ENCODE measurements at places on chromosomes 7 and 10.

- no peaks in the 10 kb centered on the region for H3K36me3 ChIP-seq
- 0 out of 2 replicates have a peak, but pooled peaks cover 4% of the 10 kb centered on the region for H3K4me1 ChIP-seq
- DNase-seq, result no peak
- no peak overlapping the region for H3K4me3 ChIP-seq
Observed at GRCh38 chr10:7937315-7937945, 117.1 kb upstream of the GATA3 start.

- no peaks in the 10 kb centered on the region for H3K27me3 ChIP-seq
- no peak overlapping the region for H3K27ac ChIP-seq
- H3K4me3 ChIP-seq, result no peak overlapping the region
- H3K4me1 ChIP-seq, result no peaks in the 10 kb centered on the region
Observed at GRCh38 chr7:126016722-126017121, 1087.1 kb upstream of the POT1 start.

DNA sequence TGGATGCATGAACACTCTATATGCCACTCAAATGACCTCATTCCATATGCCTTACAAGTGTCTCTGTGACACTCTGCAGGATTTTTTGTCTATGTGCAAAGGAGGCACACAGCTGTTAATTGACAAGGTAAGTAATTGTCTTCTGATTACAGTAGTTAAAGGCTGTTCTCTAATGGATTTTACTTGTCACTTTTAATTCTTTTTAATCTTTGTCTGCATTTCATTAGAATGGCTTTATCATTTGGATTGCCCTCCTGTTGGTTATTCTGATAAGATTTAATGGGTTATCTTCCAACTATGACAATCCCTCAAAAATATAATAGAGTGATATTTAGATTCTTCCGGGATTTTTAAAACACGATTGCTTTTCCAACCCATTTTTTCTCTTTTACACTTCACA lies 290.0 kb upstream of the TEX47 start:
- no peak for DNase-seq
- H3K27me3 ChIP-seq, result no peaks in the 10 kb centered on the region
- H3K27ac ChIP-seq, result no peak overlapping the region
- H3K4me1 ChIP-seq, result no peaks in the 10 kb centered on the region
- no peaks in the 10 kb centered on the region for H3K36me3 ChIP-seq

- H3K4me1 ChIP-seq, result peaks cover 10% of the 10 kb centered on the region
- H3K27ac ChIP-seq, result no peak overlapping the region
- DNase-seq, result no peak
- no peak overlapping the region for H3K4me3 ChIP-seq
Observed at GRCh38 chr10:79004311-79004710, 64.5 kb upstream of the ZMIZ1 start.

DNA sequence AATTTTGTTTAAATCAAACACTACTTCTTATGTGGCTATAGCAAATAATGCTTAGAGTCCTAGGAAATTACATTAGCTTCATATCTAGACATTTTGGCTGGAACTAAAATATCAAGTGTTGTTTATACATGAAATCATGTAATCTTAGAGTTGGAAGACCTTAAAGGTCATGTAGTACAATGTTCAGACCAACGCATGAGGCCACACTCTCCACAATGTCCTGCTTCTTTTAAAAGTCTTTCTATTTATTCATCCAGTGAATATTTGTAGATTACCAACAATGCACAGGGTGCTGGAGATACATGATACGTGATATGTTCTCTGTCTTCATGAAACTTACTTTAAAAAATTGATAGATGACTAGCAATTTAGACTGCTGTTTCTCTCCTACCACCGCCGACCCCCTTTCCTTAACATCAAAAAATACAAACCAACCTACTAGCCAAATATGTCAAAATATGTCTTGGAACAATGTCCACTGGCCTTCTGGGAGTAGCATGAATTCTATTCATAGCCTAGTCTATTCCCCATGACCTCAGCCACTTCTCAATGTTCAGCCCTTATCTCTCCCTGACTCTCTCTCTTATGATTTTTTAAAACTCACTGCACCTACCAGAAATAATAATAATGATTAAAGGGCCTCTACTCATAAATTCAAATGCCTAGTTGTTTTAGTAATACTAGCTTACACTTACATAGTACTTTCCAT lies 59.5 kb upstream of the CAV2 start:
- no peaks in the 10 kb centered on the region for H3K36me3 ChIP-seq
- H3K27ac ChIP-seq, result no peak overlapping the region
- no peak overlapping the region for H3K4me3 ChIP-seq
- H3K27me3 ChIP-seq, result no peaks in the 10 kb centered on the region
- DNase-seq, result peak; percentile 54
- peaks cover 25% of the 10 kb centered on the region for H3K4me1 ChIP-seq

- H3K27me3 ChIP-seq, result no peaks in the 10 kb centered on the region
- H3K27ac ChIP-seq, result no peak overlapping the region
- no peak overlapping the region for H3K4me3 ChIP-seq
- H3K4me1 ChIP-seq, result peaks cover 23% of the 10 kb centered on the region
- H3K36me3 ChIP-seq, result peaks cover 13% of the 10 kb centered on the region
Observed at GRCh38 chr7:35007768-35008167, 29.5 kb downstream of the DPY19L1 start.

GRCh38 chr7:92904244-92905131 lies 68.1 kb upstream of the CDK6 start:
- peaks cover 9% of the 10 kb centered on the region for H3K4me1 ChIP-seq
- H3K27ac ChIP-seq, result peak overlapping the region; percentile 57
- no peaks in the 10 kb centered on the region for H3K27me3 ChIP-seq

GRCh38 chr7:30459591-30460245 lies 18.9 kb downstream of the NOD1 start:
- H3K4me3 ChIP-seq, result no peak overlapping the region
- 0 out of 3 replicates have a peak, but pooled peaks cover 3% of the 10 kb centered on the region for H3K36me3 ChIP-seq

DNA sequence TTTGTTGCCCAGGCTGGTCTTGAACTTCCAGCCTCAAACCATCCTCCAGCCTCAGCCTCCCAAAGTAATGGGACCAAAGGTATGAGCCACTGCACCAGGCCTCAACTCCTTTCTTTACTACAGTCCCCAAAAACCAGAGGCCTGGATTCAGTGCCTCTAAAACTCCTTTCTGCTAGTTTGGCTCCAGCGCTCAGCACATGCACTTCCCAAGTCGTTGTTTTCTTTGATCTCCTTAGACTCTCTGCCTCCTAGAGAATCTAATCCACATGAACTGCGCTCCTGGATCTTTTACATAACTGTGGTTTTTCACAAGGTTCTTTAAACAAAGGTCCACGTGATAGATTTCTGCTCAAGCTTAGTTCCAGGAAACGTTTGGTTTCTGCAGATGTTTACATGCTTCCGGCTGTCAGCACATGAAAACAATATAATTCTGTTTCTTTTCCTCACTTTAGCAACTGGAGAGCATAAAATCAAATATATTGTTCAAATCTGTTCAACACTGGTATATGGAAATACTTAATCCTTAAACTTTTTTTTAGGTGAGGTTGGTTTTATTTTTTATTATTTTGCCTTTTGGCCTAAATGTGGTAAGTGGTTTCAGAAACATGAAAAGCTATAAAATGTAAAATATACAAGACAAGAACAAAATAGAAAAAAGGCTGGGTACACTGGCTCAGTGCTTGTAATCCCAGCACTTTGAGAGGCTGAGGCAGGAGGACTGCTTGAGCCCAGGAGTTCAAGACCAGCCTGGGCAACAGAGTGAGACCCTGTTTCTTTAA lies 270.5 kb upstream of the MKLN1 start:
- H3K36me3 ChIP-seq, result no peaks in the 10 kb centered on the region
- peaks cover 5% of the 10 kb centered on the region for H3K4me1 ChIP-seq
- no peak for DNase-seq
- no peaks in the 10 kb centered on the region for H3K27me3 ChIP-seq
- H3K4me3 ChIP-seq, result no peak overlapping the region

DNA sequence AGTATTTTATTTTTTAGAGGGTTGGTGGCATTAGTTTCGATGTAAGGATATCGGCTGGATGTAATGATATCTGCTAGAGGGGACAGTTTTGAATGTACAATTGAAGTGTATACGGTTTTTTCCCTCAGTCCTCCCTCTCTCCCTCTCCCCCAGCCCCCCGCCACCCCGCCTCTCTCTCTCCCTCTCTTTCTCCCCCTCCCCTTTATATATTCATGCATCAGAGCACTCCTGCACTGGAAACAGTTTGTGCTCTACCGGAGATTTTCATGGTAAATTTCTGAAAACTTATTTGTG lies 1.6 kb downstream of the GLCCI1 start:
- peaks cover 11% of the 10 kb centered on the region for H3K4me1 ChIP-seq
- H3K27ac ChIP-seq, result peak overlapping the region; percentile 57
- no peaks in the 10 kb centered on the region for H3K36me3 ChIP-seq
- no peak for DNase-seq

DNA sequence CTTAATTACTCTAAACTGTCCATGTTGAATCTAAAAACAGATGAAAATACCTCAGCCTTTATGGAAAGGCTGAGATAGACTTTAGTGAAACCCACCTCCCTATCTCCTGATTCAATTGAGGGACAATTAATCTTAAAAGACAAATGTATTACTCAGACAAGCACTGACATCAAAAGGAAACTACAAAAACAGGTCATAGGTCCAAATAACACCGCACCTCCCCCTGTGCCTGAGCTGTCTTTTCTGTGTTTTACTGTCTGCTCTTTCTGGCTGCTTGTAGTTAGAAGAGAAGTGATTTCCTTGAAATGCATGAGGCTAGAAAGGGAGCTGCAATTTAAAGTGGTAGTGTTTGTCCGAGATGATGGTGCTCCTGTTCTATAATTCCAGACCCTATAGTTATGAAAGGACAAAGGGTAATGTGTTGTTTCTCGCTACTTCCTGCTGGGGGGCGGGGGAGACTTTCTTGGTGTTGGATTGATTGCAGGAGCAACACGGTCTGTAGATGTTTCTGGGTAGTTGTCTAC lies 16.0 kb downstream of the AKR1C8 start:
- H3K27me3 ChIP-seq, result no peaks in the 10 kb centered on the region
- H3K4me1 ChIP-seq, result no peaks in the 10 kb centered on the region
- no peak for DNase-seq

- H3K27me3 ChIP-seq, result no peaks in the 10 kb centered on the region
- H3K4me3 ChIP-seq, result no peak overlapping the region
- H3K36me3 ChIP-seq, result no peaks in the 10 kb centered on the region
- DNase-seq, result no peak
- H3K27ac ChIP-seq, result no peak overlapping the region
Observed at GRCh38 chr10:59971915-59972314, 65.6 kb upstream of the CCDC6 start.

GRCh38 chr10:75246506-75246905 lies 10.7 kb upstream of the COMTD1 start:
- no peak overlapping the region for H3K4me3 ChIP-seq
- H3K27ac ChIP-seq, result no peak overlapping the region

- no peaks in the 10 kb centered on the region for H3K27me3 ChIP-seq
- no peak overlapping the region for H3K4me3 ChIP-seq
- DNase-seq, result no peak
- no peak overlapping the region for H3K27ac ChIP-seq
Observed at GRCh38 chr10:3140280-3140679, 32.3 kb downstream of the PITRM1 start.

DNA sequence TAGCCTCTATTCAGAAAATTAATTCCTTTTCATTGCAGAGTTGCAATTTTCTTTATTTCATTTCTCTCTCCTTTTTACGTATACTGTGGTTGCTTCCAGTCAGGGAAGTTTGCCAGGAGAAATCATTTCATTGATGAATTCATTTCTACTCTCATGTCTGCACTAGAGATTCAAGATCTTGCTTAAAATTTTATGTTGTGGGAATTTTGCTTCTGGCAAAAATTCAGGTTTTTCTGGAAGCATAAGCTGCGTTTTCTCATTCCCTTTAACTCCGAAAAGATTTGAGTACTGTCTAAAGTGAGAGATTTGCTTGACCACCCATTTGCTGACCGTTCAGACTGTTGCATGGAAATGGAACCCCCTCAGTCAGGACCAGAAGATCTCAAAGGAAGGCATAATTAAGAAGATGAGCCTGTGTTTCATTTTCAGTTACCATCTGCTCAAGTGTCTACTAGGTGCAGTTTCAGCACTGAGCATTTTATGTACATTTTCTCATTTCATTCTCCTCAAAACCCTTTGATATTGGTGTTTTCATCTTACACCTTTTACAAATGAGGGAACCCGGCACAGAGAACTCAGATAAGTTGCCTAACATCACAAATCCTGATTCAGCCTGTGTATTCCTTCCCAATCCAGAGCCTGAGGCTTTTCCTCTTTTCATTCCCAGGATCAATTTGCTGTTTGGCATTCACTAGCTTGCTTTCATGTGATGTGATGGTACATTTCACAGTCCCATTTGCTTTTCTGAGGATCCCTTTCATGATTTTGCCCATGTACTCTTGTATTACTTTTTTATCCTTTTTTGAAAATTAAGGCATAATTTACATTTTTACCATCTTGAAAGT lies 3.9 kb downstream of the PTPRZ1 start:
- H3K27ac ChIP-seq, result no peak overlapping the region
- H3K4me1 ChIP-seq, result no peaks in the 10 kb centered on the region
- H3K4me3 ChIP-seq, result no peak overlapping the region
- no peaks in the 10 kb centered on the region for H3K27me3 ChIP-seq
- H3K36me3 ChIP-seq, result no peaks in the 10 kb centered on the region

DNA sequence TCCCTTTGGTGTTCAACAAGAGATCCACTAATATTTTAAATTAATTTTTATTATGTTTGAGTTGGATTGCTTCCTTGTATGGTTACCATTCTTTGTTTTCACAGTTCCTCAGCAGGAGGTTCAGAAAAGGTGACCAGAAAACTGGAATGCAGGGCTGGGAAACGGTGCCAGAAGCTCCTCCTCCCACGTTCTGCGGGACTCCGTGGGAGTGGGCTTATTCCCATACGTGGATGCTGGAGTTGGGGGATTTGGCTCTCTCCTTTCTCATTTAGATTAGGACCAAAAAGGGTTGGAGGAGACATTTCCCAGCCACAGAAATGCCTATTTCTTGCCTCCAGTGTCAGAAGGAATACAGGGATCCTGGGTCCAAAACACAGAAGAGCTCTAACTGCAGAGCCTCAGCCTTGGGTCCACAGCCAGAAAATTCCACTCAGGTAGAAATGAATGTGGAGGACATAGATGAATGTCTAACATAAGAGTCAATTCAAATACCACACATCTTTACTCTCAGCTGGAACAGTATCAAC lies 56.0 kb downstream of the SORBS1 start:
- H3K36me3 ChIP-seq, result no peaks in the 10 kb centered on the region
- no peaks in the 10 kb centered on the region for H3K27me3 ChIP-seq
- no peak overlapping the region for H3K4me3 ChIP-seq
- no peak for DNase-seq
- H3K4me1 ChIP-seq, result peaks cover 13% of the 10 kb centered on the region

- H3K4me3 ChIP-seq, result no peak overlapping the region
- peaks cover 4% of the 10 kb centered on the region for H3K27me3 ChIP-seq
- DNase-seq, result no peak
- no peaks in the 10 kb centered on the region for H3K4me1 ChIP-seq
Observed at GRCh38 chr7:111855842-111856227, 293.5 kb upstream of the IMMP2L start.

DNA sequence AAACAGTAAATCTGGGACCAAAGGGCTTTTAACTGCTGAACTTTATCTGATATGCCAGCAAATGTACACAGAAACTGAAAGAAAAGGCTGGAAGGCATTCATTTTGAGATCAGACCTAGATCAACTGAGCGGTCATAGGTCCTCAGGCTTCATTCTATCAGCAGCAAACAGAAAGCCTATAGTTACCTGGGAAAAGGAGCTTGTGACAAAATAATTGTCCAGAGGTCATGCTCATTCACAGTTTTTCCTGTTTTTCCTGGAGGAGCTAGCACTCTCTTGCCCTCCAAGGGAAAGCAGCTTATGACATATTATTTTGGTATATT lies 320.2 kb downstream of the AHR start:
- no peak overlapping the region for H3K4me3 ChIP-seq
- no peaks in the 10 kb centered on the region for H3K4me1 ChIP-seq
- H3K36me3 ChIP-seq, result no peaks in the 10 kb centered on the region
- no peak for DNase-seq
- H3K27ac ChIP-seq, result no peak overlapping the region
- H3K27me3 ChIP-seq, result no peaks in the 10 kb centered on the region

- H3K36me3 ChIP-seq, result no peaks in the 10 kb centered on the region
- no peaks in the 10 kb centered on the region for H3K27me3 ChIP-seq
- DNase-seq, result no peak
- no peak overlapping the region for H3K27ac ChIP-seq
Observed at GRCh38 chr7:50273870-50274269, 30.6 kb upstream of the IKZF1 start.
